GM23338 (cell line): ENCODE measurements at places on chromosomes 5 and 9. TPM values are rescaled to one million over a fixed set of nuclear protein-coding genes. Genes with fewer than 3 reads are reported as not detected.

DNA sequence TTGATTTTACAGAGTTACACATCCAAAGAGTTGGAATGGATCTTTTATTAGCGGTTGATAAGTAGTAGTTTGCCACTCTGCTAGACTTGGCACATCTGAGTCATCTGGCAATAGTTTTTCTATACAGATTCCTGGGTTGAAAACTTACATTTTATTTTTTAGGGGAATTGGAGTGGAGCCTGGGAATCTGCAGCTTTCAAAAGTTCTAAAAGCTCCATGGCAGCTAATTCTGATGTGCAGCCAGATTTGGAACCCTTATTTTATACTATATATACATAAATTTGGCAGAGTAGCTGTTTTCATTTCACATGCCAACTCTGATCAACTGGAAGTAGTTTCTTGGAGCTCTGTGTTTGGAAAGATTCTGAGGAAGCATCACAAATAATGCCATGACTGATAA lies 715.5 kb downstream of the TLR4 start:
- no peak overlapping the region for H3K4me3 ChIP-seq
- H3K27me3 ChIP-seq = no peaks in the 10 kb centered on the region
- no peaks in the 10 kb centered on the region for H3K36me3 ChIP-seq
- H3K4me1 ChIP-seq = peaks cover 11% of the 10 kb centered on the region
- H3K27ac ChIP-seq = no peak overlapping the region
- no peak for DNase-seq

DNA sequence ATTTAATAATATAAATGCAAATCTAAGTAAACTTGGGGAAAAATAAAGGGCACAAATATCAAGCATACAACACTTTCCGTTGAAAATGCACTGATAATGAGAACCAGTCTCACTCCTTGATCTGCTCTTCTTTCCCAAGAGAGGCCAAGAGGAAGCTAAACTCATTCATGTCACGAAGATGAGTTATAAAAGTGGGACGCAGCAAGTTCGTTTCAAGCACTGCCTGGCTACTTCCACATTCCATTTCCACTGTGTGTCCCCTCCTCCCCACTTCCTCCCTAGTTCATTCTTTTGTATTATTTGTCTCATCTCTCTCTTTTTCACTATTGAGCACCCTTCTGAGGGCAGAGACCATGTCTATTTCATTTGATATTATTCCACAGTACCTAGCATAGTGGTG lies 158.1 kb downstream of the SLC24A2 start:
- H3K27me3 ChIP-seq = no peaks in the 10 kb centered on the region
- no peak overlapping the region for H3K27ac ChIP-seq
- H3K4me1 ChIP-seq = peaks cover 10% of the 10 kb centered on the region
- no peak overlapping the region for H3K4me3 ChIP-seq
- DNase-seq = no peak
- no peaks in the 10 kb centered on the region for H3K36me3 ChIP-seq

GRCh38 chr9:109278848-109279247 lies 42.0 kb downstream of the EPB41L4B start:
- H3K4me3 ChIP-seq = no peak overlapping the region
- peaks cover 4% of the 10 kb centered on the region; the same call in 1 of the 2 replicates for H3K4me1 ChIP-seq
- no peak for DNase-seq
- no peaks in the 10 kb centered on the region; the same call in 1 of the 2 replicates for H3K36me3 ChIP-seq
- H3K27ac ChIP-seq = no peak overlapping the region
- no peaks in the 10 kb centered on the region for H3K27me3 ChIP-seq

The BRINP1 gene
- 26.8 and 33.5 TPM in 2 replicates for total RNA-seq

- H3K27ac ChIP-seq = no peak overlapping the region
- H3K4me1 ChIP-seq = no peaks in the 10 kb centered on the region
- no peak for DNase-seq
- H3K27me3 ChIP-seq = peaks cover 15% of the 10 kb centered on the region
These were observed 37.8 kb downstream of the NEURL1B start for GRCh38 chr5:172678902-172679301.

The SPATA31D3 gene
- total RNA-seq = not detected in 2 replicates

DNA sequence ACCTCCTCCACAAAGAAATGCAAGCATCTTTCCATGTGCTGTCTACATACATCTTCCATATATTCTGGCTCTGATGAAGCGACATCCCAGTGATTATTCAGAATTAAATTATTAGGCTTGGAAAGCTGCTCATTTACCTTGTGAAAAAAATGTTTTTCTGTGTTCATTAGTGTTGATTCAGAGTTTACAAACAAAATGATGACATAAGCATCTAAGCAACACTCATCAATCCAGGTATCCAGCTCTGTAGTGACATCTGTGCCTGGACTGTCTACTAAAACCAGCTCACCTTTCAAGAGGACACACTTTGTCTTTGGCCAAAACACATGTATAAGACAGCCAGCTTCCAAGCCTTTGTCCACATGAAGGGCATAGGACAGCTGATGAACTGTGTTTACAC lies 51.1 kb upstream of the SPATA31C2 start:
- H3K36me3 ChIP-seq = no peaks in the 10 kb centered on the region
- H3K27ac ChIP-seq = no peak overlapping the region
- no peak overlapping the region for H3K4me3 ChIP-seq
- no peaks in the 10 kb centered on the region for H3K4me1 ChIP-seq
- no peaks in the 10 kb centered on the region for H3K27me3 ChIP-seq

- H3K36me3 ChIP-seq = no peaks in the 10 kb centered on the region
- no peaks in the 10 kb centered on the region for H3K27me3 ChIP-seq
- no peaks in the 10 kb centered on the region for H3K4me1 ChIP-seq
- no peak for DNase-seq
- H3K27ac ChIP-seq = no peak overlapping the region
These were observed 128.9 kb downstream of the CPLANE1 start for GRCh38 chr5:37120270-37120669.

The LCP2 gene
- 0.35 and 0.38 TPM in 2 replicates for total RNA-seq

GRCh38 chr5:172487671-172488070 lies 33.3 kb upstream of the SH3PXD2B start:
- no peak overlapping the region for H3K4me3 ChIP-seq
- H3K4me1 ChIP-seq = no peaks in the 10 kb centered on the region
- DNase-seq = no peak

DNA sequence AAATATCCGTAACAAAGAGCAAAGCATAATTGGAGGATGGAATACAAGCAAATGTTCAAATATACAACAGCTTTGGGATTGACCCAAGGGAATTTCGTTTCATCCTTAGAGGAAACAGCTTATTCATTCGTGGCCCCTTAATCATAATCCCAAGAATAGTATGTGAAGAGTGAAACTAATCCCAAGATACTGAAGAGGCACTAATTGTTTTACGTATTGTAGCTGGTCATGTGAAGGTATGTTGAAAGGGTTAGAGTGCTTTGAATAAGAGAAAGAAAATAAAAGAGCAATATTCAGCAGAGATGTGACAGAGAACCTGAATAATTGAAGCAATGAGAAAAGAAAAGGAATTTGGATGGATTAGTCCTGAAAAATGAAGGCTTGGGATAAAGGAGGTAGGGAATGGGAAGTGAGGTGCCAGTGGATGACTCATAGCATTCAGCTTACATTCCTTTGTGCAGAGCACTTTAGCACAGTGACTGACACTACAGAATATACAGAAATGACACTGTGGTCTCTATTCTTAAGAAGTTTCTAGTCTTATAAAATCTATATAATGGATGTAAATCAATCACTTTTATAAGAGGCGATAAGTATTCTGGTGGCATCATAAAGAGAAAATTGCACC lies 221.9 kb downstream of the TLR4 start:
- H3K36me3 ChIP-seq = no peaks in the 10 kb centered on the region
- DNase-seq = peak; percentile 11
- H3K27ac ChIP-seq = no peak overlapping the region
- H3K4me1 ChIP-seq = peaks cover 3% of the 10 kb centered on the region; the same call in 1 of the 2 replicates
- H3K27me3 ChIP-seq = no peaks in the 10 kb centered on the region
- H3K4me3 ChIP-seq = no peak overlapping the region

GRCh38 chr9:22342491-22343217 lies 104.0 kb upstream of the DMRTA1 start:
- H3K36me3 ChIP-seq = no peaks in the 10 kb centered on the region
- no peak overlapping the region for H3K27ac ChIP-seq
- H3K4me1 ChIP-seq = no peaks in the 10 kb centered on the region
- DNase-seq = no peak

- H3K4me1 ChIP-seq = peaks cover 38% of the 10 kb centered on the region
- H3K36me3 ChIP-seq = no peaks in the 10 kb centered on the region
- H3K4me3 ChIP-seq = no peak overlapping the region
- H3K27ac ChIP-seq = no peak overlapping the region
- H3K27me3 ChIP-seq = no peaks in the 10 kb centered on the region
These were observed 65.1 kb downstream of the SLC44A1 start for GRCh38 chr9:105309531-105309931.

DNA sequence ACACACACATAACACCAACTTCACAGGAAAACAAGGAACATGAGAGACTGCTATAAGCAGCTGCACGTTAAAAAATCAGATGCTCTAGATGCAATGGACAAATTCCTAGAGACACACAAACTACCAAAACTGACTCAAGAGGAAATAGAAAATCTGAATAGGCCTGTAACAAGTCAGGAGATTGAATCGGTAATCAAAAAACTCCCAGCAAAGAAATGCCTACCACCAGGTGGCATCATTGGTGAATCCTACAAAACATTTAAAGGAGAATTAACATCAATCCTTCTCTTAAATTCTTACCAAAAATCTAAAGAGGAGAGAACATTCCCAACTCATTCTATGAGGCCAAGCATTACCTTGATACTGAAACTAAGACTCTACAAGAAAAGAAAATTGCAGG lies 54.9 kb downstream of the NDST1 start:
- no peak overlapping the region for H3K4me3 ChIP-seq
- H3K27ac ChIP-seq = no peak overlapping the region
- H3K27me3 ChIP-seq = no peaks in the 10 kb centered on the region
- H3K36me3 ChIP-seq = no peaks in the 10 kb centered on the region
- H3K4me1 ChIP-seq = 0 out of 2 replicates have a peak, but pooled peaks cover 7% of the 10 kb centered on the region

DNA sequence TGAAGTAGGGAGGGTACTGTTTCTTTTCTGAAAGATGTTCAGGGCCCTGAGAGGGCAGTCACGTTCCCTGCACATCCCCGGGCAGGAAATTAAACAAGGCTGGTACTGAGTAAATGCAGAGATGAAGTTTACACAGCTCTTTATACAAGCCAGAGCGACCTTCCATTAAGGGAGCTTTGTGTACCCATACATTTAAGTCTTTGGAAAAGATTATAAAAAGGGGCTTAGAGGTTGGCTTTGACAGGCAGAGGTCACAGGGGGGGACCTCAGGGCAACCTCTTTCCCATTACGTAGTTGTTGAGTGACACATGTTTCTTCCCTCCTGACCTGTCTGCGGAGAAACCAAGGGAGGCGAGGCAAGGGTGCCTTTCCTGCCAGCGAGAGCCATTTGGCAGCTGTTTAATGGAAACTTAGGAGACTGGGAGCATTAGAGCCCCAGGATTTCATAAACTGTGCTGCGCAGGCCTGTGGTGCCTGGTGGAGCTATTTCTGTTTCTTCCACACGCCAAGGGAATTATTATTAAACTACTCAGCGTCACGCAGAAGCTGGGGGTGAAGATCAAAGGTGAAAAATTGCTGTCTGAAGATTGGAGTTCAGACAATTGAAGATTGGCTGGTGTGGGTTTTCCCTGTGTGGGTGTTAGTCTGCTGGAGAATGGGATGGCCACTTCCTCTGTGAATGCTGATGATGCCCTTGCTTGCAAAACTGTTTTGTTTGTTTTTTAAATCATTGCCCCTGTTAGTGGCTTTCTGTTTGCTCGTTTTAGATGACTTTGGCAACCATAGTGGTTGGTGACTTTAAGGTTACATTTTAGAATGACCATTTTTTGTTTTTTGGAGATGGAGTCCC lies 3.2 kb upstream of the SMIM32 start:
- no peaks in the 10 kb centered on the region for H3K36me3 ChIP-seq
- H3K4me1 ChIP-seq = peaks cover 5% of the 10 kb centered on the region
- H3K27ac ChIP-seq = no peak overlapping the region
- DNase-seq = no peak

The GOLGA1 gene
- 6.1 and 14.7 TPM in 2 replicates for total RNA-seq

DNA sequence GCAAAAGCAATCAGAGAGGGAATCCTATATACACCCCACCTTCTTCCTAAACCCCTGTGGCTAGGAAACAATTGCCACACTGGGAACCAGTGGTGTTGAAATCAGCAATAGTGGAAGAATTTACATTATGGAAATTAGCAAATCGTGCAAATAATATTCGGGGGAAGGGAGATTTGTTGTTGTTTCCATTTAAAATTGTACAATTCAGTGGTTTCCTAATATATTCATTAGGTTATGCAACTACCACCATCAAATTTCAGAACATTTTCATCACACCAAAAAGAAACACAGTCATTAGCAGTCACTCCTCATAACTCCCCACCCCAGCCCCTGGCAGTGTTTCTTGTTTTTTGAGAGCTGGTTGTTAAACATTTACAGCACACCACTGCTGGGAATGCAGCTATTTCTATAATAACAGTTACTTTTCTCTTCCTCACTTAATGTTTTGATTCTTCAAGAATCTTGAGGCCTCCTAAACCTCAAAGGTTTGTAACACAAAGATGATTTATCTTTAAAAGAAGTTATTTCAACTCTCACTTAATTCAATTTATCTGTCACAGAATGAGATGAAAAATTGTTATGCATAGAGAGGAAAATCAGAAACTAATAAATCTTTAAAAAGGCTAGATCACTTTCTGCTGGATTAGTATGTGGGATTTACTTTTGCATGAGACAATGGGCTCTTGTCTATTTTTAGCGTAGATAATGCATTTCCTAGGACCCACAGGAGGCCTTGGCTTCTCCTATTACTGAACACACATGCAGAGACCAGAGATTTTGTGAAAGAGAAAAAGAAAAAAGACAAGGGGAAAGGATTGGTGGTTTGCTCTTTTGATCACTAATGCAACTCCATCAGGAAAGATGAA lies 91.8 kb upstream of the DAPK1 start:
- no peak for DNase-seq
- H3K4me1 ChIP-seq = peaks cover 75% of the 10 kb centered on the region
- no peaks in the 10 kb centered on the region for H3K27me3 ChIP-seq
- H3K36me3 ChIP-seq = no peaks in the 10 kb centered on the region
- H3K4me3 ChIP-seq = peak overlapping the region; percentile 15

- no peaks in the 10 kb centered on the region for H3K36me3 ChIP-seq
- no peaks in the 10 kb centered on the region for H3K27me3 ChIP-seq
- no peak overlapping the region for H3K27ac ChIP-seq
These were observed 7.5 kb upstream of the ZNF367 start for GRCh38 chr9:96425500-96426169.

- H3K36me3 ChIP-seq = no peaks in the 10 kb centered on the region
- no peaks in the 10 kb centered on the region for H3K27me3 ChIP-seq
- no peak overlapping the region for H3K27ac ChIP-seq
- peak; percentile 5 for DNase-seq
These were observed 12.7 kb downstream of the VAV2 start for GRCh38 chr9:133979273-133979920.

DNA sequence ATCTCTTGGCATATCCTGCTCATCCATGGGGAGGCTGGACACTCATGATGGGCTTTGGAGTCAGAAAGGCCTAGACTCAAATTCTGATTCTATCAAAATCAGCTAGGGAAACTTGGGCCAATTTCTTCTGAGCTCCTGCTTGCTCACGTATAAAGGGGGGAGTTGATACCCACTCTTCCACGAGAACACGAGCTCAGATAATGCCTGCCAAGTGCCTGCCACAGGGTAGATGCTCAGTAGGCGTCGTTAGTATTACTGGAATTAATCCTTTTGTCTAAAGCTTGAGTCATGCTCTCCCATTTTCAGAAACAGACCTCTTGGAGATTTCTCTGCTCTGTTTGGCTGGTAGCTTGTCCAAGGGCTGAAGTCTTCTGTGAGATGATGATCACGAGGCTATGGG lies 238.3 kb upstream of the MVB12B start:
- DNase-seq = no peak
- no peak overlapping the region for H3K27ac ChIP-seq
- no peaks in the 10 kb centered on the region for H3K4me1 ChIP-seq
- H3K36me3 ChIP-seq = no peaks in the 10 kb centered on the region
- H3K4me3 ChIP-seq = no peak overlapping the region
- no peaks in the 10 kb centered on the region for H3K27me3 ChIP-seq
